ENCODE measurements at places on chromosomes 5 and 9.

- DNase-seq = no peak
These were observed 69.0 kb downstream of the ADAMTSL1 start for GRCh38 chr9:18542837-18543405.

DNA sequence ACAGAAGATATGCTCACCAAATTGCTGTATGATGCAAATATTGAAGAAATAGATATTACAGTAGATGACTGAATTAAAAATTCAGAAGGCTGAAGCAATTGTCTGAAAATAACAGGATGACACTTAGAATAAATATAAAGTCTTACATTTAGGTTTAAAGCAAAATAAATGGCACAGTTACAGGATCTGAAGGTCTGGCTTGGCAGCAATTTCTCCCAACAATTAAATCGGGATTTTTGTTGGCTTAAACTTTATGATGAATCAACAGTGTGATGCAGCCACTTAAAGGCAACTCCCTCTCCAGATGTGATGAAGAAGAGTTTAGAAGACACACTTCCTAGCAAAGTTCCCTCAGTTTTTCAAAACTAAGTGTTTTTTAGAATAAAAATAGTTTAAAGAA lies 80.5 kb downstream of the NREP start:
- no peak for DNase-seq

GRCh38 chr5:82476155-82476554 lies 198.0 kb upstream of the RPS23 start:
- no peak for DNase-seq

DNA sequence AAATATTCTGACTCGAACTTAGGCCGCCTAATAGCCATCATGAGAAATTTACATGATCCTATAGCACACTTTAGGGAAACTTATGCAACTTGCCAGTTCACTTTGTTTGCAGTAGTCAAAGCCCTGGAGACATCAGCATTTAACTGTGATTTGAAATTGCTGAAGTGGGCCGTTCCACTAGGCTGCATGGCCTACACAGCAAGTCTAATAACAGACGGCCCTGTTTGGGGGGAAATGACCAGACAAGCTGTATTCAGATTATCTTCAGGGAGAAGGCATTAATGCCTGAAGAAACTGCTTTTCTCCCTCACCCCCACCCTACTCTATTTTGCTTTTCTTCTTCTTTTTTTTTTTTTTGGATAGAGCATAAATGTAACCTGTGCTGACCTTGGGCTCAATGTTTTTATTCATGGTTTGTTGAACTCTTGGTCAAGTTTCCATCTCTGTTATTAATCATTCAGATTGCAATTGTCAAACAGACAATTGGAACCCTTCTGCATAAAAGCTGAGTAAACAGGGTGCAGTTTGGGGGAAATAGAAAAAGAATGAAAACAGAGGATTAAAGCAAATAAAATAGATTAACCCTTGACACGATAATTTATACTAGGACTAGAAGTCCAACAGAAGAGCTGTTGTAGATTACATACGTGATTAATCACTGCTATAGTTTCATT lies 1928.2 kb upstream of the WWC1 start:
- no peak for DNase-seq

GRCh38 chr5:38534156-38534453 lies 22.3 kb downstream of the LIFR start:
- DNase-seq = no peak

DNA sequence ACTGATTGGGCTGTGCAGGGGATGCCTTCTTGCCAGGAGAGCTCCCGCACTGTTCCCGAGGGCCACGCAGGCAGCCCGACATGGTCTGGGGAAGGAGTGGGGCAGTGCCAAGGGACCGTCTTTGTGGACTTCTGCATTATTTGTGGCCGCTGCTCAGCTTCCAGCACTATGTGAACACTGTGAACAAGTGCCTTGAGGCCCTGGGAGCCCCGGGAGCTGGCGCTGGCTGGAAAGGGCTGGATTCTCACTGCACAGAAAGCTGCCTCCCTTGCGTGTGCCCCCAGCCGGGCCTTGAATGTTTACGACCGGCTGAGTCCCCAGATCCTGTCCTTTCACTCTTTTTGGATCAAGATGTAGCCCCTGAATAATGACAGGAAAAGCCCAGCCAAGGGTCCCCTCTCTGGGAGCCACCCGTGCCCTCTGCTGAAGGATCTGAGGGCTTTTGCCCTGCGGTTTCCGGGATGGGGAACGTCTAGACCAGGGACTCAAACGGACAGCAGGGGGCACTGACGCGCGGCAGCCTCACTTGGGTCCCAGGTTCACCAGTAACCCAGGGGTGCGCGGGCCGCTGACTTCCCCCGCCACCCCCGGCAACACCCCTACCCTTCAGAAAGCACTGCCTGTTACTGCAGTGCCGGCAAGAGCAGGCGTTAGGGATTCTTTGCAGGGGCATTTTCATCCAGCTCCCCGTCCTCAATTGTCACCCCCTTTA lies 98.9 kb upstream of the FCN2 start:
- no peak for DNase-seq

- no peak for DNase-seq
These were observed 813 bp downstream of the ERMP1 start for GRCh38 chr9:5832071-5832537.

DNA sequence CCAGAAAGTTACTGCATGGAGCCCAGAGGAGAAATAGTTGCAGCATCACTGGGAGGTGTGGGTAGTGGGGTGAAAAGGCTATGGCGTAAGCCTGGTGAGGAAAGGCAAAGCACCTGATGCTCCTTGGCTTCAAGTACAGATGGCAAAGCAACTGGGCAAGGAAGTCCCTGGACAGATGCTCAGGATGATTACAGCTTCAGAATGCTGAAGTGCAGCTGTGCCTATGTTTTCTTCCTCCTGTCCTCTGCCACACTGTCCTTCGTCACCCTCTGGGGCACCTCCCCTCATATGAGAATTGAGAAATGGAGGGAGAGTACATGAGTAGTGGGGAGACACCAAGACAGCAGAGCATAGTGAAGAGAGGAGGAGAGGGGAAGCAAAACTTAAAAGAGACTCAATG lies 328.0 kb downstream of the PDE4D start:
- DNase-seq = no peak

DNA sequence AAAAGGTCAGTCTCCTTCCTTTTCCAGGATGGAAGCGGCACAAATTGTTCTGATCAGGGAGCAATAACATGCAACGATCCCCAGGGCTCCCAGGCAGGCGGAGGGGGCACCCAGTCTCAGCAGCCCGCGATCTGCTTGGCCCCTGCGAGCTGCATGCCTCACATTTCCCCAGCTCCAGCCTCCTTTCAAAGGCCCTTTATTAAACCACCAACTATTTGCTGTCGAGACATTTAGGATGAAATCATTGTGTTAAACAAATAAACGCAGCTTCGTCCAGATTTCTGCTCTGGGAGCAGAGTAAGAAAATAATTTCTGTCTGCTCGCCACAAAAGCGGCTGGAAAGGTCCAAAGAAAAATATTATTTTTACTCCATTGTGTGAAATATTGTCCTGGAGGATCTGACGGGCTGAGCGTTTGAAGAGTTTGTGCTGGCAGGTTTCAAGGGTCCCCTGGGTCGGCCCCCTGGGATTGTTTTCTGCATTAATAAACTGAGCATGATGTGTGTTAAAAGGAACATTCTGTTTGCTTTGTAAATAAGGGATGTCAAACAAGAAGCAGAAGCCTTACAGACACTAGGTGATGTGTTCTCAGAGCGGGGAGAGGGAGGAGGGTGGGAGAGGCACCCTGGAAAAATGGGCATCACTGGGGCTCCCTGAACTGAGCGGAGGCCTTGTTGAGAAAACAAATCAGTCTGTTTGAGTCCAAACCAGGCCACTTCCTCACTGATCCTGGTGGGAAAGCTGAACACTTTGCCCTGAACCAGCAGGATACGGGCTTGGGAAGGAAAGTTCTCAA lies 110.1 kb downstream of the FOXD1 start:
- DNase-seq = no peak

DNA sequence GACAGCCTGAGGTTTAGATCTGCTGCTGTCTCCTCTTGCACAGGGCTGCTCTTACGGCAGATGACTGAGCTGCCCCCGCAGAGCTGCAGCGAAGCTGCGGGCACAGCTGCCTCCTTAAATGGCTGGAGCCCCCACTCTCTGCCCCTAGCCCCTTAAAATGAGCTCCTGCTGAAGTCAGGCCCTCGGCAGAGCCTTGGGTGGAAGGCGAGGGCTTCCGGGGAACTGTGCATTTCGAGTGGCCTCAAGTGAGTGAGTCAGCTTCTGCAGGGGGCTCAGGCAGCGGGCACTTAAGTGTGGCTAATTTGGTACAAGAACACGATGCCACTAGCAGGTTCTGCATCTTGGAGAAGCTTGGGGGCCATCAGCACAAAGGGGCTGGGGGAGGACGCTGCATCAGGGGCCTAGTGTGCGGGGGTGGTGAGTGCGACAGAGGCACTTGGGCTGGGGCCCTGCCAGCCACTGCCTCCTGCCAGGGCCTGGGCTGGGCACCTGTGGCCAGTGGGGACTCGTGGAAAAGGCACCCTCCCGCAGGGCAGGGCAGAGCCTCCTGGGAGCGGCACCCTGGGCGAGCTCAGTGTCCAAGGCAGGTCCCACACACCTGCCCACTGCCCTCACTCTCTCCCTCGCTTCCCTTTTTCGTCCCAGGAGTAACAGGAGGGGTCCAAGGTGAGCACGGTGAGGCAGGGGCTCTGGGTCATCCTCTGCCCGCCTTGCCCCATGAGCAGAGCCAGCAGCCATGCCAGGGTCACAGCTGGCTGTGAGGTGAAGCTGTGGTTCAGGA lies 28.8 kb upstream of the RNU6ATAC start:
- DNase-seq = no peak

DNA sequence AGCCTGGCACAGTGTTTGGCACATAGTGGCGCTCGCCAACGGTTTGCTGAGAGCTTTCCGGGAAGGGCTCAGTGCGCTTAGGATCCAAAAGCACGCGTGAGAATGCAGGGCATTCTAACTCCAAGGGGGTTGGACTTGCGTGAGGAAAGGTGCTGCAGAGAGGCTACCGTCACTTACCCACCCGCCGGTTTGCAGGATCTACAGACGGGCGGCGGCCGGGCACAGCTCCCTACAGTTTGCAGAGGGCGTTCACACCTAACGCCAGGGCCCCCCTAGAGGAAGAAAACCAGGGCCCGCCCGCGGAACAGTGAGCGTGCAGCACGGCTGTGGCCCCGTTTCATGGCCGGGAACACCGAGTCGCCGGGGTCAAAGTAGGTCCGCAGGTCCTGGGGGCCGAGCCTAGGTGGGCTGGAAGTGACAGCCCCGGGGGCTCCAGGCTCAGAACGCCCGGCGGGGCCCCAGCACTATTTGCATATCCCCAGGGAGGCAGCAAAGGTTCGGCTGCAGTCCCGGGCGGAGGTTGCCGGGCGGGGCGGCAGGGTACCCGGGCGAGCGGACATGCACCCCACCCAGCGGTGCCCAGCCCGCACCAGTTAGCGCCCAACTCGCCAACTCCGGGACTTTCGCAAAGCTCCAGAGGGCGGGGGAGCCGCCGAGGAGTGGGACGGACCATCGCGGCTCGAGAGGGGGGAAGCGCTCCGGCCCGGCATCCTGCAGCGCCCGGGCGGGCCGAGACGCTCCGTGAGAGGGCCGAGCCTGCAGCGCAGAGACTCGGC lies 526 bp upstream of the GALNT10 start:
- DNase-seq = peak; percentile 61

GRCh38 chr9:84394036-84394435 lies 53.5 kb upstream of the SLC28A3 start:
- DNase-seq = no peak

DNA sequence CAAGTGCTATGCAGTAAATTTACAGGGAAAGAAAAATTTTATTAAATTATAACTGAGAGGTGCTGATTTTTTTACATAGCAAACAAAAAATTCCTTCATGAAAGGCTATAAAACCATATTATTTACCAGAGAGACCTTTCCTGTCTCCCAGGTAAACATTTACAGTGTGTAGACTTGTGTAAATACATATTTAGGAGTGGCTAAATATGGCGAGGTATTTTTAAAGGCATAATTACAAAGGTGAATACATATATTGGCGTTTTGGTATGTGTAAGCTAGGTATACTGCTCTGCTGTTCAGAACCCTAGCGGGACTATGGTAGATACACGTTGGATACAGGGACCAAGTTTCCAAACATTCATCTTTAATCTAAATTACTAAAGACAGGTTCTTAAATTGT lies 170.6 kb upstream of the MEF2C start:
- DNase-seq = no peak

GRCh38 chr5:38404667-38405276 lies 146.4 kb downstream of the EGFLAM start:
- no peak for DNase-seq

DNA sequence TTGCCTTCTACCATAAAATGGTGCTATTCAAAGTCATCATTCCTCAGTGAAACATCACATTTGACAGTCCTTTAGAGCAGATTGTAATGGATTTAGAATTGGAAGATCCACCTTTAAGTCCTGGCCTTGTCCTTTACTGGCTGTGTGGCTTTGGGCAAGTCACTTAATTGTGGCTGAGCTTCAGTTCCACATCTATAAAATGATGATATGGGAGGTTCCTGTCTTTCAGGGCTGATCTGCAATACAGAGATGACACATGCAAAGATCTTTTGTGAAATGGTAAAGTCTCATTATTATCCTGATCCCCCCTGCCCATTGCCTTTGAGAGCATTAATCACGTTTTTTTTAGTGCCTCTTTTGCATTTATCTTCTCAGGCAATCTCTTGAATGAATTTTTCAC lies 58.2 kb downstream of the ZFAND5 start:
- DNase-seq = no peak

- peak; percentile 72 for DNase-seq
These were observed 698 bp upstream of the SEC24A start for GRCh38 chr5:134647750-134648424.

GRCh38 chr9:107751567-107752210 lies 262.1 kb upstream of the KLF4 start:
- DNase-seq = no peak

DNA sequence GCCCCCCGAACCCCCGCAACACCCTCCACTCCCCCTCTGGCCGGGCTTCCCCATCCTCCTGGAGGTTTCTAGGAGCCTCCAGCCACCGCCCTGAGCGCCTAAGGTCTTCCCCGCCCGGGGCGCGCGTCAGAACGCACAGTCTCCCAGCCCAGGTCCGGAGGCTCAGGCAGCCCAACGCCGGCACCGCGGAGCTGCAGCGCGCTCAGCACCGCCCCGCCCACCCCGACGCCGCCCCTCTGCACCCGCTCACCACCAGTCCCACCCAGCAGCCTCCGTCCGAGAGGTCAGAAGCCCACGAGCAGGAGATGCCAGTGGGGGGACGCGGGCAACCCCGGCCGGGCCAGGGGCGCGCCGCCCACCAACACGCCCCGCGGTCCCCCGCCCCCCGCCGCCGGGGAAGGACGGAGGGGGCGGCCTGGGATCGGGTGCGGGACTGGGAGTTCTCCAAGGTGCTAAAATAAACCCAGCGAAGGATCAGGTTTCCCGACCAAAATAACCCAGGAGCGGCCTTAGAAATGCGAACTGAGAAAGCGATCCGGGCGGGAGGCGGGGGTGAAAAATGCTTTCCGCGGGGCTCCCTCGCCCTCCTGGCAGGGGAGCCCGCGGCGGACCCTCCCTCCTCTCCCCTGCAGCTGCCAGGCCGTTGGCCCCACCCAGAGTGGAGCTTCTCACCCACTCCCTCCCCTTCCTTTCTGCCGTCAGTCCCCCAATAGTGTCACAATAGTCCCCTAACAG lies 6.5 kb upstream of the FAM78A start:
- DNase-seq = no peak

GRCh38 chr5:20497356-20497755 lies 509.4 kb upstream of the CDH18 start:
- DNase-seq = no peak
